ENCODE measurements at places on chromosomes 4 and X.

DNA sequence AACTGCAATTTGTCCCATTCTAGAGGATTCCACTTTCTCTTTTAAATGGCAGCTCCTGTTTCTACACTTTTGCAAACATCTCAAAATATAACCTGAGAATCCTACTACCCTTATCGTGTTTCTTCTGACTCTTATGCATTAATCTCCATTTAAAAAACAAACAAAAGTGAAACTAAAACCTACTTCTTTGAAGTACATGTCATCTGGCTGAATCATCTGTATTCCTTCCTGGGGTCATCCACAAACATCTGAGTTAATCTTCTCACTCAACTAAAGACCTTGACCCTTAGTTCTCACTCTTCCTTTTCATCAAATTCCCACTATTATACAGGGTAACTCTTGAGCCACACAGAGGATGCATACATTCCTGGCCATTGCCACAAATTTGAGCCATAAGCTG lies 584.8 kb downstream of the PPARGC1A start:
- H3K4me1 ChIP-seq = peaks cover 6% of the 10 kb centered on the region
- H3K27ac ChIP-seq = no peak overlapping the region
- no peaks in the 10 kb centered on the region for H3K36me3 ChIP-seq
- no peaks in the 10 kb centered on the region for H3K27me3 ChIP-seq
- no peak for DNase-seq

DNA sequence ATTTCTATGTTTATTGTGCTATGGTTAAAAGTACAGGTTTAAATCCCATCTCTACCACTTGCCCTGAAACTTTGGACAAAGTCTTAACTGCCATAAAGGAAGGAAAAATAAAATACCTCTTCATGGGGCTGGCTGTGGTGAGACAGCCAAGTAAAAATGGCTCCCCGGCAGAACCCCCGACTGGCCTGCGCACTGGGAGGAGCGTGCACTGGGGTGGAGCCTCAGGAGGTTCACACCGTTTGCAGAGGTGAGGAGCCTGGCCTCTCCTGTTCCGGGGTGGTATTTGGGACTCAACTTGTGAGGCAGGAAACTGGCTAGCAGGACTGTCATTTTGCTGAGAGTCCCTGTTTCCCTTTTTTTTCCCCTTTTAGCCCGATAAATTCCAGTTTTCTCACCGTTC lies 47.8 kb downstream of the CORIN start:
- H3K4me1 ChIP-seq = peaks cover 6% of the 10 kb centered on the region
- no peak overlapping the region for H3K4me3 ChIP-seq
- H3K27ac ChIP-seq = no peak overlapping the region
- DNase-seq = no peak

- peaks cover 25% of the 10 kb centered on the region for H3K4me1 ChIP-seq
- no peak for DNase-seq
- H3K4me3 ChIP-seq = no peak overlapping the region
- H3K27me3 ChIP-seq = no peaks in the 10 kb centered on the region
Observed at GRCh38 chr4:109589605-109590004, 29.6 kb downstream of the MCUB start.

- no peaks in the 10 kb centered on the region for H3K27me3 ChIP-seq
- no peaks in the 10 kb centered on the region for H3K4me1 ChIP-seq
- H3K36me3 ChIP-seq = no peaks in the 10 kb centered on the region
- no peak overlapping the region for H3K4me3 ChIP-seq
Observed at GRCh38 chr4:11805842-11806241, 377.1 kb upstream of the HS3ST1 start.

DNA sequence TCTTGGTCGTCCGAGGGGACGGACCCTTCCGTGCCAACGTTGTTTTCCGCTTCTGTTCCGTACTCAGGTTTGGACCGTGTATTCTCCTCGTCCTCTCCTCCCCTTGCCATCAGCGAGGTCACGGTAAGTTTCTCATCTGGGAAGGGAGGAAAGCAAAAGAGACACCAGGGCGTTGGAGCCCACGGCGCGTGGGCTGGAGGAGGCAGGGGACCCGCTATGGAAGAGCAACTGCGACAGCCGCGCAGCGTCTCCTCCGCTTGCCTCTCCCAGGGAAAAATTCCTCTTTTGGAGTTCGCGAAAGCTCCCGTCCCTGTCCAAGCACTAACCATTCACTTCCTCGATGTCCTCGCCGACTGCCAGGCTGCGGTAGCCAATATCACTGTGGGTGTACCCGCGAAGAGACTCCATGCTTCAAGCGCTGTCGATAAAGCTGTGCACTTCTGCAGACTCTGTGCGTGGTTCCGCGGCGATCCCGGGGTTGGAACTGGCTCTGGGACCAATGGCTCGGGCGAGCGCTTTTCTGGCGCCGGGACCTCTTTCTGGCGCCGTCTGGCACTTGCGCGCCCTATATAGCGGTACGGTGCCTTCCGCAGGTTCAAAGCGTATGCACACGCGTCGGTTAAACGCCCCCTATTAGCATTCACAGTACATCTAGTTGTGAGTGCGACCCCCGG lies at the start of gene ESX1:
ESX1 (minus strand) TSS at position 492 of the 674 bp plus-strand sequence; CDS start at position 408, 84 bp downstream.
- DNase-seq = no peak
- no peak within 1 kb of the TSS for H3K27ac ChIP-seq
- peaks cover 6% of the 10 kb centered on the region for H3K4me1 ChIP-seq
- H3K36me3 ChIP-seq = no peaks in the 10 kb centered on the region

DNA sequence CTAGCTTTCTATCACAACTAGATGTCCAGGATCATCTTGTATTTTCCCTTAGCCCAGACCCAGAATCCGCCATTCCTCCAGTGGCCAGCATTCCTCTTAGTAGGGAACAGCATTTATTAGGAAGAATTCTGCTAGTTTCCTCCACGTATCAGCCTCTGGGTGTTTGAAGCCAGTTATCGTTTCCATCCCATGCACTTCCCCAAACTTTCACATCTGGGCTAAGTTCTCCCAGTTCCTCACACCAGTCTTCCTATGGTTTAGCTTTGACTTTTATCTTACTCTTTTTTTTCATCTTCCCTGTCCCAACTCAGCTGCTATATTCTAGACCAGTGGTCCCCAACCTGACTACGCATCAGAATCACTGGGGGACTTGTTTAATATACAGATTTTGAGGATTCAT lies 53.5 kb upstream of the PRSS48 start:
- no peak overlapping the region for H3K27ac ChIP-seq
- DNase-seq = no peak
- H3K4me3 ChIP-seq = no peak overlapping the region
- no peaks in the 10 kb centered on the region for H3K4me1 ChIP-seq
- H3K36me3 ChIP-seq = no peaks in the 10 kb centered on the region

GRCh38 chr4:184475498-184475897 lies 1.1 kb upstream of the IRF2 start:
- H3K27me3 ChIP-seq = no peaks in the 10 kb centered on the region
- peak overlapping the region; percentile 96 for H3K27ac ChIP-seq
- H3K4me1 ChIP-seq = peaks cover 54% of the 10 kb centered on the region
- no peak for DNase-seq
- H3K4me3 ChIP-seq = peak overlapping the region; percentile 91
- peaks cover 50% of the 10 kb centered on the region for H3K36me3 ChIP-seq

- H3K4me1 ChIP-seq = no peaks in the 10 kb centered on the region
- H3K27ac ChIP-seq = no peak overlapping the region
- DNase-seq = no peak
- peaks cover 17% of the 10 kb centered on the region for H3K27me3 ChIP-seq
- H3K4me3 ChIP-seq = no peak overlapping the region
Observed at GRCh38 chr4:184977747-184978146, 40.5 kb upstream of the HELT start.

DNA sequence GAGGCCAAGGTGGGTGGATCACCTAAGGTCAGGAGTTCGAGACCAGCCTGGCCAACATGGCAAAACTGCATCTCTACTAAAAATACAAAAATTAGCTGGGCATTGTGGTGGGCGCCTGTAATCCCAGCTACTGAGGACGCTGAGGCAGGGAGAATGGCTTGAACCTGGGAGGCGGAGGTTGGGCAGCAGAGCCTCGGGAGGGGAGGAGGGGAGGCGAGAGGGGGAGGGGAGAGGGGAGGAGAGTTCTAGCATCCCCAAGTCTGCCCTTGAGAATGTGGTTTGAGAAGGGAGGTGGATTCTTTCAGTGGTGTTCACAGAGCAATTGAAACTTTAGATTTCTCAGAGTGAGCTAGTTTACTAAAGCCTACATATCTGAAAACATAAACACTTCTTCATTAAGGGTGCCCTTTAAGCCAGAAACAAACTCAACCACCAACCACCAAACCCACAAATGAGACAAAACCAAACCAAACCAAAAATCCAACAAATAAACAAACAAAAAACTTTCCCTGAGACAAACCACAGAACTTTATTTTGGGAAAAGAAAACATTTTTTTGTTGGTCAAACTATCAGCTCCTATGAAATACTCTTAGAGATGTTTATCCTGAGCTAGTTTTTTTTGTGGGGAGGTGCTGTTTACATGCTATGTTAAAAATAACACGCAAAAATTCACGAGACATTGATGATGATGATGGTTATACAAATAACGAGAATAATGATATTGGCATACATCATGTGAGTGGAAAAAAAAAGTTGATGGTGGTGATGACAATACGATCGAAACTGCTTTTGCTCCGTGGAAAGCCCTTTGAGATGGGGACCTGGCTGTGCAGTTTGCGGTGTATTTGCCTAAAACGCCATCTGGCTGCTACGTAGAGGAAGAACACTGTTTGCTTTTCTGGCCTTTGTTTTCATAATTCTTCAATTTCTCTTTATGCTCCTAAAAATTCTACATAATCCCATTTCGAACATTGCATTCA lies 98.2 kb upstream of the PRKX start:
- no peaks in the 10 kb centered on the region for H3K36me3 ChIP-seq
- H3K27ac ChIP-seq = peak overlapping the region; percentile 56
- peaks cover 27% of the 10 kb centered on the region for H3K4me1 ChIP-seq
- DNase-seq = peak; percentile 60
- H3K27me3 ChIP-seq = peaks cover 32% of the 10 kb centered on the region

GRCh38 chr4:73895201-73896175 lies 26.3 kb downstream of the CXCL1 start:
- no peak overlapping the region for H3K27ac ChIP-seq
- no peak overlapping the region for H3K4me3 ChIP-seq
- H3K36me3 ChIP-seq = no peaks in the 10 kb centered on the region

Data from activated CD4-positive, alpha-beta memory T cell treated with anti-CD3 and anti-CD28 coated beads, Interleukin-2, amount 10 ng/mL, durations not matched to agents 7 days and 5 days (primary cell).